Type B pancreatic cell (in vitro differentiated cells): ENCODE measurements at places on chromosomes 5 and 9.

- DNase-seq: no peak
- no peak overlapping the region for H3K27ac ChIP-seq
- no peaks in the 10 kb centered on the region for H3K36me3 ChIP-seq
These were observed 531.1 kb downstream of the PDE4D start for GRCh38 chr5:59362438-59362837.

GRCh38 chr9:87557996-87558395 is 60.3 kb downstream of the DAPK1 start:
- H3K27me3 ChIP-seq: no peaks in the 10 kb centered on the region
- H3K36me3 ChIP-seq: peaks cover 15% of the 10 kb centered on the region
- no peak overlapping the region for H3K4me3 ChIP-seq
- peak; percentile 18 for DNase-seq

- DNase-seq: no peak
- no peak overlapping the region for H3K4me3 ChIP-seq
- peaks cover 9% of the 10 kb centered on the region for H3K4me1 ChIP-seq
- H3K27ac ChIP-seq: no peak overlapping the region
- H3K27me3 ChIP-seq: no peaks in the 10 kb centered on the region
These were observed 88.9 kb downstream of the CYFIP2 start for GRCh38 chr5:157354800-157355199.

DNA sequence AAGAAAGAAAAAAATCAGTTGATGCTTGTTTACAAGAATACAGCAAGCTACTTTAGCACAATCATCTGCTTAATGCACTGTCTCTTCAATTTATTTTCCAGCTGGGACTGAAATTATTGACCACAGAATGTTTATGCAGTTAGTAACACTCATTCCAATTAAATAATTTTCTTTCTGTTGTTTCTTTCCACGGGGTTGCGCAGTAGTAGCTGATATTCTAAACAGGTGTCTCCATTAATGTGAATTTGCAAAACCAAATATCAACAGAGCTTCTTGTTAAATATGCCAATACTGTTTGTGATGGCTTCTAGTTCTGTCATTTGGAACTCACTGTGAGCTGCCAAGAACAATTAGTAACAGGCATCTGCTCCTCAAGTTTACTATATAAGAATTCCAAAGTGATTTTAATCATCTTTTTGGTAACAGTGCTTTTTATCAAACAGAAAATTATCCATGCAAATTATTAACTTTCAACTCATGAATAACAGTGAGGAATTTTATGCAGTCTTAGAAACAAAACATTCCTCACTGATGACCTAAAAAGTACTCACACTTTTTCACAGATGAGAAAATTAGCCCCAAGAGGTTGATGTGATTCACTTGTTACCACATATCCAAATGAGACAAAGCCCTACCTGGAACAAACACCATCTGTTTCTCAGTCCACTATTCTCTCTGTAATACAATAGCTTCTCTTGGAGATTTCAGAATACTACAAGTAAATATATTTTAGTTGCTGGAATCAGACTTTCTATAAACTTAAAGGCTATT is 567.6 kb upstream of the RGMB start:
- H3K27me3 ChIP-seq: no peaks in the 10 kb centered on the region
- H3K4me1 ChIP-seq: no peaks in the 10 kb centered on the region

DNA sequence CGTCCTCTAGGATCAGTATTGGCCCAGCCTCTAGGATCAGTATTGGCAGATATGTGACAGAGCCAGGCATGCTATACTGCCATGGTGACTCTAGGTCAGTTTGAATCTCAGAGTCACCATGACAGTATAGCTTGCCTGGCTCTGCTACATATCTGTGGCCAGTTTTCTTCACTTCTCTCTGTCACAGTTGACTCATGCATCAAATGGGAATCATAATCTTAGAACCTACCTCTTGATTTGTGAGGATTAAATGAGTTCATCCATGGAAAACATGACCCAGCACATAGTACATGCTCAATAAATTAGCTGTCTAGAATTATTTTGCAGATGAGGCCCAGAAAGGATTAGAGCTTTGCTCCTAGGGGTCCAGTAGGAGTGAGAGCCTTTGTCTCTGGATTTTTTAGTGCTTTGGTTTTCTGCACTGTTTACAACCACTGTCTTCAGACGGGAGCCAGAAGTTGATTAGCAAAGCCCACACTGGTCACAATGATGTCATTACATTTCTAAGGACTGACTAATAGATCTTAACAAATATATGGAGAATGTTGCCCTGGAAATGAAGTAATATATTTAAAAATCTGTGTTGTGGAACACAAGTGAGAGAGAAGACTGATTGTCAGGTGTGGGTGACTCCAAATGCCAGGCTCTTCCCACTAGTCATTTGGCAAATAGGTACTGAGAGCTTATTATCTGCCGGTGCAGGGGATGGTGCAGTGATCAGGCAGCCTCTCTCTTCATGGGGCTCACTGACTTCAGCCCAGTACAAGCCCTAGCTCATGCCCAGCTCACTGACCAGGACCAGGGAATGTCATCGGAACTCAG is 76.0 kb downstream of the COL15A1 start:
- DNase-seq: no peak
- no peak overlapping the region for H3K27ac ChIP-seq
- peaks cover 6% of the 10 kb centered on the region for H3K27me3 ChIP-seq
- no peaks in the 10 kb centered on the region for H3K4me1 ChIP-seq

DNA sequence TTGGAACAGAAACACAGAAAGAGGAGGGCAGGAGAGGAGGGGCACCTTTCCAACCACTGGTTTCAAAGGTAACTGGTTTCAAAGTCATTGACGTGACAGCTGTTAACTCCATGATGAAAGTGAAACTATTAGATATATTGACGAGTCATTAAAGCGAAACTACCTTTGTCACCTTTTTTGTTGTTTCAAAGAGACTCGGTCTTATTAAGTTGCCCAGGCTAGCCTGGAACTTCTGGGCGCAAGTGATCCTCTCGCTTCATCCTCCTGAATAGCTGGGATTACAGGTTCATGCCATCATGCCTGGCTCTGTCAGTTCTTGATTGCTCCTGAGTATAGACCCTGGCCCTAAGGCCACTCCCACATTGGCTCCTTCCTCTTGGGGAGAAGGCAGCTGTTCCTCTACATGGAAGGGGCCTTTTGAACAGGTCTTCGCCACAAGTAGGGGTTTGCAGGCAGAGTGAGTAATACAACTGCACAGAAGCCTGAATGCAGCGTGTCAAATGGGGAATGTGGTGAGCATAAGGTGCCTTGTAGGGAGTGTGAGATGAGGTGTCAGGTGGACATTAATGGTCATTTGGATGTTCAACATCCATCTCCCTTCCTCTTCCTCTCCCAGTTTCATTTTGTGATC is 3.4 kb upstream of the F12 start:
- H3K4me3 ChIP-seq: no peak overlapping the region
- H3K36me3 ChIP-seq: no peaks in the 10 kb centered on the region
- H3K27ac ChIP-seq: no peak overlapping the region
- no peak for DNase-seq
- H3K4me1 ChIP-seq: no peaks in the 10 kb centered on the region
- peaks cover 32% of the 10 kb centered on the region for H3K27me3 ChIP-seq

- no peaks in the 10 kb centered on the region for H3K4me1 ChIP-seq
- H3K27ac ChIP-seq: no peak overlapping the region
- no peak overlapping the region for H3K4me3 ChIP-seq
- no peaks in the 10 kb centered on the region for H3K27me3 ChIP-seq
These were observed 214.6 kb upstream of the POU5F2 start for GRCh38 chr5:93956006-93956405.

- H3K36me3 ChIP-seq: no peaks in the 10 kb centered on the region
- peak; percentile 59 for DNase-seq
- no peak overlapping the region for H3K4me3 ChIP-seq
- H3K4me1 ChIP-seq: peaks cover 6% of the 10 kb centered on the region
These were observed 168.2 kb downstream of the CACNA1B start for GRCh38 chr9:138045541-138046490.

GRCh38 chr5:89297066-89297465 is 414.1 kb upstream of the MEF2C start:
- H3K27ac ChIP-seq: no peak overlapping the region
- no peaks in the 10 kb centered on the region for H3K27me3 ChIP-seq
- H3K36me3 ChIP-seq: no peaks in the 10 kb centered on the region
- H3K4me3 ChIP-seq: no peak overlapping the region
- DNase-seq: no peak
